Mucosa of descending colon (tissue), 3 donors: ENCODE measurements at places on chromosomes 7 and 10. TPM values are rescaled to one million over a fixed set of nuclear protein-coding genes. Genes with fewer than 3 reads are reported as not detected.
A peak's percentile ranks its signal among the peaks of the same experiment; 100 is the strongest.

GRCh38 chr10:102781090-102781920 lies 37.6 kb downstream of the WBP1L start:
- no peak for DNase-seq

DNA sequence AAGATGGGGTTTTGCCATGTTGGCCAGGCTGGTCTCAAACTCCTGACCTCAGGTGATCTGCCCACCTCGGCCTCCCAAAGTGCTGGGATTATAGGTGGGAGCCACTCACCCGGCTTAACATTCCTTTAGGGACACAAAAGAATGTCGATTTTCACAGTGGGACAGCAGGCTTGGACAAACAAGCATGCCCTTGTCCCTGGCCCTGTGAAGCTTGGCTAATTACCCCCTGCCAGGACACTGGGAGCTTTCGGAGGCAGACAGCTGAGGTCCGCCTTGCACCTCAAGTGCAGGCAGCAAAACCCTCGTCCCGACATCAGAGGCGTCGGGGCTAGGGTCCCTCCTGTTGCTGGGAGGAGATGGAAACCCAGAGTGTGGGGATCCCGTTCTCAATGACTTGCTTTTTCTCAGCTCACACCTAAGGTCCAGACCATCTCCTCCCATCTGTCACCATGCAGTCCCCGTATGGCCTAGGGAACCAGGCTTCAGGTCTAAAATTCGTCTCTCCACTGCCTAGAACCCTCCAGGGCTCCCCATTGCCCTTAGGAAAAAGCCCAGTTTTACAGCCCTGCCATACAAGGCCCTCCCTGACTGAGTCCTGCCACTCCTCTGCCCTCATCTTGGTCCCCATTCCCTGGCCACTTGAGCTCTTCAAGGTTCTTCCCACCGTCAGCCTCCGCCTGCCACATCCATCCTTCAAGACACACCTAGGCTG lies 6.3 kb upstream of the CLIP2 start:
- DNase-seq = no peak

- no peak for DNase-seq
Measured at GRCh38 chr10:97593421-97593820, 3.9 kb downstream of the C10orf62 start.

C1GALT1 gene
- 38.9 TPM for total RNA-seq

BMPR1A gene
- 44.4 TPM for total RNA-seq

SLC16A12 gene
- total RNA-seq = 0.23 TPM

DNA sequence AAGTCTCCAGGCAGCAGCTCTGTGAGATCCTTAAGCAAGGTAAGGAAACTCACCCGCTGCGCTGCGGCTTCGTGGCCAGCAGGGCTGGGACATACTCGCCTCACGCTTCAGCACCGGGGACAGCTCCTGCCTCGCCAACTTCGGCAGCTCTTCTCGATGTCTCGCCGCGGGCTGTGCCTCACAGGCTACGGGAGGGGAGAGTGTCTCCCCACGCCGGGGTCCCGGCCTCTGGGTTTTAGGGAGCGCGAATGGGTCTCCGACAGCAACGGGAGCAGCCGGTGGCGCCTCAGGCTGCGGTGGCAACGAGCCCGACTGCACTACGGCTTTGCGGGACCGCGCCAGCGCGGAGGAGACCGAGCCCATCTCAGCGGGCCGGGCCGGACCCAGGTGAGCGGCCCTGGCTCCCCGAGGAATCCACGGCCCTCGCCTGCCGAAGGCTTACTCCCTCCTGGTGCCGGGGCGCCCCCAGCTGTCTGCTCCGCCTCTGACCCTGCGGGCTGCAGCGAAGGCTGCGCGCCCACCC lies 62.4 kb downstream of the LSM5 start:
- DNase-seq = peak; percentile 75

NACAD gene
- total RNA-seq = 14.5 TPM

GRCh38 chr7:5549096-5549763 lies 125.6 kb upstream of the TNRC18 start:
- peak; percentile 88 for DNase-seq

DNA sequence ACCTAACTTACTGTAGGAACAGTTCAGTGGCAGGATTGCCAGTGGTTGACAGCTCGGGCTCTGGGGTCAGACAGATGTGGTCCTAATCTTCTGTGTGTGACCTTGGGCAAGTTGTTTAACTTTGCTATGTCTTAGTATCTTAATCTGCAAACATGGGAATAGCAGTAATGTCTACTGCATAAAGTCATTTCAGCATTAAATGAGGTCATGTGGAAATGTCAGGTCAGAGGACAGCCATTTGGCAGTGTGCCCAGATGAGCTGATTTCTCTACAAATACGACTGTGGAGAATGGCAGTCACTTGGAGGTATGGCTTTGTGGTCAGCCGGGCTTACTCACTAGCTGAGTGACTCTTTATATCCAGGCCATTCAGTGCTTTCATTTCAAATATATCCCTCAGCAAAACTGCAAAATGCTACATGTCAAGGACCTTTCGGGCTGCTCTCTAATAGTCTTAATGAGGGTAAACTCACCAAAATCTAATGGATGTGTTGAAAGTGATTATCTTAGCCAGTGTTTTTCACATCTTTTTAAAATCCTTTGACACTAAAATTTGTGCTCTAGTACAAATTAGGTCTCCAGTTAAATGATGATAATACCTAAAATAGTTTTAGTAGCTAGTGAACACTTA lies 171.4 kb downstream of the ST7 start:
- DNase-seq = peak; percentile 87

CYP3A7 gene
- total RNA-seq = 0.82 TPM

GRCh38 chr10:29676732-29677131 lies 42.0 kb upstream of the SVIL start:
- no peak for DNase-seq

TRIM56 gene
- total RNA-seq = 55.3 TPM

DNA sequence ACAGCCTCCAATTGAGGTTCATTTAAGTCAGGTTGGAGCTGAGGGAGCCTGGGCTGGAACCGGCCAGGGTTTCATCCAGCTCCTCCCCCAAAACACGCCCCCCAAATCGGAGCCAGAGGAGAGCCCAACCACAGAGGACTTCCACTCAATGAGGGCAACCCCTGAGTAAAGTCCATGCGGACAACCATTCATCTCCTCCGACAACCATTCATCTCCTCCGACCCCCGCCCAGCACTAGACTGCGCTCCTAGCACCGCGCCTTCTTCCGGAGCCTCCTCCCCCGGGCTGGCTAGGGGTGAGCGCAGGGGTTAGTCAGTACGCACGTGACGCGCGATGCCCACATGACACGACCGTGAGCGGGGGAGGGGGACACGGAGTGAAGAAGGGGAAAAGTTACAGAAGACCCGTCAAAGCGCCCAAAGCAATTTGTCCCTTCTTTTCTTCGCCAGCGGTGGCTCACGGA lies 1.4 kb downstream of the MAGI2 start:
- peak; percentile 78 for DNase-seq

TES gene
- 106 TPM for total RNA-seq

- DNase-seq = peak; percentile 17
Measured at GRCh38 chr10:43255634-43256431, 11.0 kb downstream of the RASGEF1A start.

C10orf67 gene
- total RNA-seq = not detected

DNA sequence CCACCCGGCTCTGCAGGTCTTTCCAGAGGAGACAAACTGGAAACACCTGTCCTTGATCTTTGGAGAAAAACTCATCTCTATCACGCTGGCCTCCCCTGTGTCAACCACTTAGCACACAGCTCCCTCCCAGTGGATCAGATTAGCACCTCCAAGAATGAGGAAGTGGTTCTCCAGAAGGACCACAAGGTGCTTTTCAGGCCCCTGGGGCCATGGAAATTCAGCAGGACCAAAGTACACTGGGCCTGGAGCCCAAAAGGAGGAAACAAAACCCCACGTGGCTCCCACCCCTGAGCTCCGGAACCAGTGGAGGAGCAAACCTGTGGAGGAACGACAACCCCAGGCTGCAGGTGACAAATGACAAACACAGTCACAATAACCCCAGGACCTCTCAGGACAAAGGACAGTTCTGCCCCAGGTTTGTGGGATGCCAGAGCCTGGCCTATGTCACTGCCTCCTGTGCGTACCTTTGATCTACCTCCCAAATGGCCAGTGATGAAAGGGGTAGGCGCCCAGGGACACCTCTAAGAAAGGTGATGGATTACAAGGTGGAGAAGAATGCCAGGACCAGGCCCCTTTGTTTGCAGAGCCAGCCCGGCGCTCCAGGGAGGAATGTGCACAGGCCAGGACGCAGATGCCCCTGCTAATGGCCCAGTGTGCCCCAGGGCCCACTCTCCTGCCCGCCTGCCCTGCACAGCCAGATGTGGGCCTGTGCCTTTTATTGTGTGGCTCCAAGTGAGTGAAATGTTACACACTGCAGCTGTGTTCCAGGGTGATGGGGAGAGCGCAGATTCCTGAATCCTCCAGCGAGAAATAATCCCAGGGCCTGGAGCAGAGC lies 5.7 kb downstream of the TNS3 start:
- DNase-seq = peak; percentile 80

C10orf95 gene
- 0.41 TPM for total RNA-seq

DNA sequence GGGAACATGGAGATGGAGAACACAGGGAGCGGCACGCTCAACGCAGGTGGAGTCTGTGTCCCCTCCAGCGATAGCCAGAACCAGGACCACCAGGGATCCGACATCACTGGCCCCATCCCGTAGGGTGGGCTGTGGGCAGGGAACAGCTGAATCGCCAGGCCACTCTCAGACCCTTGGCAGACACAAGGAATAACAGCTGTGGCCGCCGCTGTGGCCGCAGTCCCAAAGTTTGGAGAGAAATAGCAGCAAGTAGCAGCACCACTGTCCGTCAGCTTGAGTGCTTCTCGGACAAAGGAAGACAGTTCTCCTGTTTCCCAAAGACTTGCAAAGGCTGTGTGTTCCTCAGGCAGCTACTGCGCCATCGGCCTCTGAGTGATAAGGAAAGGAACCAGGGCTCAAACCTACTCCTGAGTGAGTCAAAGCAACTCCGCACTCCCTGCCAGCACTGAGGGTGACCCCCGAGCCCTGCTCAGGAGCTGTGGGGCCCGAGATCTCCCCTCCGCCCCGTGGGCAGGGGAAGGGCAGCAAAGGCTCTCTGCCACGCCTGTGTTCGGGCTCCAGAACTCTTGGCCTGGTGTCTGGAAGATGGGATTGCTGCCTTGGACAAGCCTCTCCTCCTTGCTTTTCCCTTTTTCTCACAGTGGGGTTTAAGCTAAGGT lies 82.3 kb upstream of the FAM20C start:
- no peak for DNase-seq

DNA sequence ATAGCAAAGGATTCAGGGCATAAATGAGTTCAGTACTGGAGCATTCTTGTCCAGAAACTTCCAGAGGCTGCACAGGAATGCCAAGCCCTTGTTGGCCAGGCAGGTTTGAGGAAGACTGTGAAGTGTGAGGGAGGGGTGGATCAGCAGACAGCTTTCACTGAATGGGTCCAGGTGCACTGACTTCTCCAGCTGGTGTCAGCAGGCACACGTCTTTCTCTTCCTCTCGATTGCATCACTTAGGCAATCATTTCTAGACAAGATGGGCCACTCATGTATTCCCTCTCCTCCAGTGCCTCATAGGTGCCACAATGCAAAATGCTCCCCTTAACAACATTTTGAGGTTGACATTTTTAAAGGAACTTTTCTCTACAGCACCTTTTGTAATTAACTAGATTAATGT lies 15.6 kb upstream of the PLEKHS1 start:
- no peak for DNase-seq

GRCh38 chr7:78179211-78179610 lies 380.6 kb downstream of the PHTF2 start:
- no peak for DNase-seq

- peak; percentile 54 for DNase-seq
Measured at GRCh38 chr7:84245835-84246234, 51.2 kb upstream of the SEMA3A start.

GRCh38 chr7:137421366-137421765 lies 77.8 kb upstream of the PTN start:
- no peak for DNase-seq

GRCh38 chr7:145474009-145474686 lies 638.3 kb upstream of the TPK1 start:
- no peak for DNase-seq

ANTXRL gene
- not detected for total RNA-seq

DNA sequence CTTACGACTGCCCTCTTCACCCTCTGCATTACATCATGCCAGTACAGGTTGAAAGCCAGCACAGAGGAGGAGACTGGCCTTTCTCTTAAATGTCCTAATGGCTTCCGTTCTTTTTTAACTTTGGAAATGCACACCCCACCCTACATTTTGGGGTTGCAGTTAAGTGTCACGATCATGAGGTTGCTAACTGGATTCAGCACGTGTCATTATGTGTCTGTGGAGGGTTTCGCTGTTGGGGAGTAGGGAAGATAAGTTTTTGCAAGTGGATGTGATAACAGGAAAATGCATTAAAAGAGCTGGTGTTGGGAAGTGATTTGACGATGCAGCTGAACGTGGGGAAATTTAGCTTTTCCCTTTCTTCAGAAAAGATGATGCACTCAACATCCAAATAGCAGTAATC lies 135.9 kb downstream of the LRRC4 start:
- no peak for DNase-seq
